WERI-Rb-1 (cell line): ENCODE measurements at places on chromosomes 3 and 15.
A peak's percentile ranks its signal among the peaks of the same experiment; 100 is the strongest.

- DNase-seq: no peak
These were observed 3.9 kb upstream of the IREB2 start for GRCh38 chr15:78434134-78434533.

DNA sequence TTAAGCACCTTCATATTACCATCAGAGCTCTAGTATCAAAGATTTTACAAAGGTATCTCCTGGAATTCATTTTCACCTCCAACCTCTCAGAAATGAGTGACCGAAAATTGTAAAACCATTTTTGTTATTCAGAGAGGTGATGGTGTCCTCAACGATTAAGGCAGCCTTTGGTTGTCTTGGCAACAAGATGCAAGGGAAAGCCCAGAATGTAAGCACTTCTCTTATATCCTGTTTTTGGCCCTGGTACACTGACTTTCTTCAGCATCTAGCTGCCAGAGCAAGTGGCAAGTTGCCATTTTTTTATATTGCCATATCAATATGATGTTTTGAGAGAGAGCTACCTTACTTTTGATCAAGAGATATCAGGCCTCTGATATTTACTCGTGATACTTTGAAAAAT, 384.9 kb upstream of the NECTIN3 start:
- DNase-seq: no peak

DNA sequence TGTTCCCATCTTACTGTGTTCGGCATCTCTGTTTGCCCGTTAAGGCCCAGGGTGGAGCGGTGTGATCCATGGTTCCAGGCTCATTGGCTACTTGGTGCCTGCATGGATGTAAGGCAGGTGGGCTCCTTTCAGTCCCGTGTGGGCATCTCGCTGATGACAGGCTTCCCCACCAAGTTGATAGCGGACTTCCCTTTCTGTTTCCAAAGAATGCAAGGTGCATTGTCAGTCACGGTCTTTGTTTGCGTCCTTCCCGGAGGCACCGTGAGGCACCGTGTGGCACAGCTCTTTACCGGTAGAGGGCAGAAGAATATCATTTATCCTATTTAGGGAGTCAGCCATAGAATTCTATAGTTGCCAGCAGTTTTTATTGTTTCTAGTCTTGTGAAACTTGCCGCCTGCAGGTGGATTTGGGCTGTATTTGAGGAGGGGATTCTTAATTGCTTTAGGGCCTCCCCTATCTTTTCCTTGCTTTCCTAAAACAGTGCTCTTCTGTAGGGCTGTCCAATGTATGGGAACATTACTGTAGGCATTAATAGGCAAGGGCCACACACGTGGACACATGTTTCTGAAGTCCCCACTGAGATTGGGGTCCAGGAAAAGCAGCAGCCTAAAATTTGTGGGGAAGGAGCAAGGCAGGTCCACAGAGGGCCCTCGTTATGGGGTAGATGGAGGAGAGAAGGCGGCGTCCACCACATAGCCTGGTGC, 244.1 kb downstream of the SLCO3A1 start:
- DNase-seq: peak; percentile 44

- DNase-seq: no peak
These were observed 218.0 kb downstream of the ZNF385D start for GRCh38 chr3:21533002-21533401.

GRCh38 chr3:45803252-45803935, 7.1 kb upstream of the SLC6A20 start:
- no peak for DNase-seq

- no peak for DNase-seq
These were observed 2.2 kb upstream of the KY start for GRCh38 chr3:134652886-134653630.

DNA sequence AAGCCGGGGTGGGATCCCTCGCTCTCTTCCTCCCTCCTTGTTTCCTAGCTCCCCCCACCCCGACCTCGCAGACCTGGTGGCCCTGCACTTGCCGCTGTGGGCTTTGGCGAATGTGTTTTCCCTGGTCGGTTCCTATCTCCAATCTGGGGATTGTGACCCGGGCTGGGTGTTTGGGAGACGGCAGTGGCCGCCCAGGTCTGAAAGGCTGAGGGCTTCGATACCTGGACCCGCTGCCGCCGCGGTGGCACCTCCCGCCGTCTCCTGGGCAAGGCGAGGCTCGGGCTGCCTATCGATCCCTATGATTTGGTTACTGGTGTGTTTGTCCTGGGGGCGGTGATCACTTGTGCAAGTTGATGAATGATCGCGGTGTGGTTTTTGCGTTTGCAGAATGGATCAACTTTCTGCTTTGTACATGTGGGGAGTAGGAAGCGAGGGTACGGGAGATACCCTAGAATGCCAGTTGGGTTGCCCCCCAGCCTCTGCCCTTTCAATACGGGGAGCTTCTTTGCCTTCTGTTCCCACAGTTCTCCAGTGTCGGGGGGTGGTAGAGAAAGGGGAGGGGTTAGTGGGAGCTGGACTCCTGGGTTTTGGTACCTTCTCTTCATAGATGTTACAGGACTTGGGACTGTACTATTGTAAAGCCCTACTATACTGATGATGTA, 3.0 kb downstream of the BBX start:
- peak; percentile 28 for DNase-seq

- DNase-seq: no peak
These were observed 75.0 kb downstream of the FEM1B start for GRCh38 chr15:68352401-68353062.

DNA sequence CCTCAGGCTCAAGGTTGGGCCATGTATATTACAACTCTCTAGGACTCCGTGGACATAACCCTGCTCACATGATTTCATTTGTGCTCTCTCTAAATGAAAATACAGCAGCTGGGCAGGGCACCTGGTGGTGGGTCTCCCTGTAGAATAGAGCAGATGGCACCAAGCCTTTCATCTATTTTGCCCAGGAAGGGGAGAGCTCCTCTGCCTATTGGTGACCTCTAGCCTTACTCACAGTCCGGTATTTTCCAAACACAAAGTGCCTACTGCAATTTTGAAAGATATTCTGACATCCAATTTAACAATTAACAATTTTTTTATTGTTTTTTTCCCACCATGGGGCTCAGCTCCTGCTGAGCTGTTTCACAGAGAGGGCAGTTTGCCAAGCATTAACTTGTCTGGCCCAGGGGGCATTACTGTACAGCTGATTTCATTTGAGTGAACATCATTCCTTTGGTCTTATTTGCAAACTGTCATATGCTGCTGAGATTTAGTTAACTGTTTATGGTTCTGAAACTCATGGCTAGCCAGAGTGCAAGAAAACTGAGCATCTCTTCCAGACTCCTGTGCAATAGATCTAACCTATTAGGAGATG, 474.0 kb downstream of the EPHB1 start:
- no peak for DNase-seq
